ENCODE measurements at places on chromosomes 7 and 10.

DNA sequence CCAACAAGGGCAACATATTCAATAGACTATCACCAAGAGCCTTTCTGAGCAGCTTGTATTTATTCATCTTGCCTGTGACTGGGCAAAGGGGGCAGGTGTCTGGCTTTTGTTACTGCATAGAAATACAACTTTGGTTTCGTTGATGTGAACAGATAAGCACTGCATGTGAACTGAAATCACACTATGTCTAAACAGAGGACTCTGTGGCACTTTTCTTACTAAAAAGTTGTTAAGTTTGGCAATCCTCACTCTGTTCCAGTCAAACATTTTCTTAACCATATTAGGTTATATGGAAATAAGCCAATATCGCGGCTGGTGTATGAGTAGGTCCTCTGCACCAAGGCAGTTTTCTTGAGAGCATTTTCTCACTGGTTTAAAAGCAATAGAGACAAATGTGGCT is 48.5 kb downstream of the CALD1 start:
- no peak for DNase-seq

- DNase-seq: no peak
Observed at GRCh38 chr7:91421018-91421417, 156.8 kb downstream of the FZD1 start.

- DNase-seq: no peak
Observed at GRCh38 chr7:7682861-7683260, 35.5 kb downstream of the RPA3 start.

- DNase-seq: no peak
Observed at GRCh38 chr7:82468435-82468834, 24.9 kb upstream of the CACNA2D1 start.

DNA sequence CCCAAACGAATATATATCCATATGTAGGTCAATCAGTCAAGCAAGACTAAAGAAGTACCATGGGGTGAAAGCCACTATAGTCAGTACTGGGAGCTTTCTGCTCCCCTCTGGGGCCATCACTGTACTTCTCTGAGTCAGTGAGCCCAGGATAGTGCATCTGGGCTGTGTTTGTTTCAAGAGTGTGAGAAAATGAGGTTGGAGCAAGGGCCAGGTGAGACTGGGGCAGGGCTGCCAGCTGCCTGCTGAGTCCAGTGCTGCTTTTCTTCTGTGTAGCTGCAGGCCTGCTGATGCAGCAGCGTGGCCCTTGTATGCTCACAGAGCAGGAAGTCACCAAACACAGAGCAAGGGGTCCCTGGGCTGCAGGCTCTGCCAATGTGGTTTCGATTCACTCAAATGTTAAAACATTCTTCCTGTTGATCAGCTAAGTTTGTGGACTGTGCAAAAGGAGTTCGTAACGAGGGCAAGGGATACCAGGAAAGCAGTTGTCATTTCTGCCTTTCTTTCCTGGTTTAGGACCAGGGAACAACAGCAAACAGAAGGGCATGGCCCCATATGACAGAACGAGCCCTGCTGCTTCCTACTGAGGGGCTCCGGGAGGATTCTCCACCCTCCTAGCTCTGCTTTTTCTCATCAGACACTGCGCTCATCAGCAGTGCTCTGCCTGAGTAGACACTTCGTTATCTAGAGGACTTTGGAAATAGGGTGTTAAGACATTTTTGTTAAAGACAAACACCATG is 65.4 kb upstream of the TNS3 start:
- DNase-seq: peak; percentile 8

DNA sequence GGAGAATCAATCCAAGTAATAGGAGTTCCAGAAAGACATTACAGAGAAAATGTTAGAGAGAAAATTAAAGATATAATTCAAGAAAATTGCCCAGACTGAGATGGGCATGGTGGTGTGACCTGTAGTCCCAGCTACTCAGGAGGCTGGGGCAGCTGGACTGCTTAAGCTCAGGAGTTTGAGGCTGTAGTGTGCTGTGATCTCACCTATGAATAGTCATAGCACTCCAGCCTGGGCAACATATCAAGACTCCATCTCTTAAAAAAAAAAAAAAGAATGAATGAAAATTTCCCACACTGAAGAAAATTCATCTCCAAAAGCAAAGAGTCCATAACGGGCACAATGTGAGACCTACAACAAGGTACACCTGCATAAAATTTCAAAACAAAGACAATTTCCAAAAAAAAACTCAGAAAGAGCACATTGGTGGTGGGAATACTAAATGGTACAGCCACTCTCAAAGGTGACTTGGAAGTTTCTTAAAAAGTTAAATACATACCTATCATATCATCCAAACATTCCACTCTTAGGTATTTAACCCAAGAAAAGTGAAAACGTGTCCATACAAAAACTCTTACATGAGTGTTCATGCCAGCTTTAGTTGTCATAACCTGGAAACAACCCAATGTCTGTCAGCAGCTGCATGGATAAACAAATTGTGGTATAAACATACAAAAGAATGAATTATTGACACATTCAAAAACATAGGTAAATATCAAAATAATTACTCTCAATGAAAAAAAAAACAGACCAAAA is 6.9 kb upstream of the RGS10 start:
- DNase-seq: no peak

- DNase-seq: no peak
Observed at GRCh38 chr10:22693371-22693784, 21.0 kb downstream of the PIP4K2A start.

DNA sequence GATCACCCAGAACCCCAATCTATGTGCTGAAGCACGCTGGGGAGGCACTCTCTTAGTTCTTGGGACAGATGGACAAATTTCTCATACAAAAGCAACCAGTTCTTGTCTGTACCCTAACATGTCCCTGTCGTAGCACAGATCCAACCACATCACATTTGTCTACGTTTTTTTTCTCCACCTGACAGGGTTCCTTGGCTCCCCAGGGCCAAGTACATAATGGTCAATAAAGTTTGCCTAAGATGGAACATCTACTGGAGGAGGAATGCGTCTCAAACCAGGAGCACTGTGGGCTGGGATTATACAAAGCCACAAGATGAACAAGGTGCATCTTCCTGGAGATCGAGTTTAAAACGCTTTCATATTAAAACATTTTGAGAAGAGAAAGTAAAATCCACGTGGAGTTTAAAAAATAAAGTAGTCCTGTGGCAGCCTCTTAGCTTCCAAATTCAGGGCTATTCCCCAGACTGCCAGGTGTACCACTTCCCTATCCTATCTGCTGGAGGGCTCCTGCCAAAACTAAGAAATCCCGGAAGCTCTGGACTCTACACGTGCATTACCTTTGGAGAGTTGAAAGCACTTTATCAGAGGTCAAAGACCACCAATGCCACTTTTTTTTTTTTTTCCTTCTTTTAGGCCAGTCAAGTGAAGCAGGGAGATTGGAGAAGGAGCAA is 1.4 kb downstream of the TMEM243 start:
- no peak for DNase-seq

DNA sequence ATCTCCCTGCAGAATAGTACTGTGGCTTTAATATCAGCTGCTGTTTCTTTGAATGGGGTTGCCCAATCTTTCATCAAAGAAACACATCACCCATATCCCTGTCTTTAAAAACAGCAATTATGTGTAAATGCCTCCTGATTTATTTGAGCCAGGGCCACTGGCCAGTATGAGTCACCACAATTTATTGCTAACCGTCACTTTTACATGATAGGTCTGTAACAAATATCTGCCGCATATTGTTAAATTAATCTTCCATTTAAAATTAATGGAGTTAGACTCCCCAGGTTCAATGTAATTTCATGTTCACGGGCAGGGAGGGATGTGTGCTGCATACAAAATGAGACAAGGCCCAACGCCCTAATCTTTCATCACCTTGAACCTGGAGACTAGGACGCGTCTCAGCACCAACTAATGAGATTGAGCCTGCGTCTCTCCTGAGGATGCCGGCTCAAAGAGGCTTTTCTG is 673.4 kb downstream of the AUTS2 start:
- peak; percentile 12 for DNase-seq

- DNase-seq: no peak
Observed at GRCh38 chr10:24718031-24718855, 5.4 kb downstream of the ARHGAP21 start.

DNA sequence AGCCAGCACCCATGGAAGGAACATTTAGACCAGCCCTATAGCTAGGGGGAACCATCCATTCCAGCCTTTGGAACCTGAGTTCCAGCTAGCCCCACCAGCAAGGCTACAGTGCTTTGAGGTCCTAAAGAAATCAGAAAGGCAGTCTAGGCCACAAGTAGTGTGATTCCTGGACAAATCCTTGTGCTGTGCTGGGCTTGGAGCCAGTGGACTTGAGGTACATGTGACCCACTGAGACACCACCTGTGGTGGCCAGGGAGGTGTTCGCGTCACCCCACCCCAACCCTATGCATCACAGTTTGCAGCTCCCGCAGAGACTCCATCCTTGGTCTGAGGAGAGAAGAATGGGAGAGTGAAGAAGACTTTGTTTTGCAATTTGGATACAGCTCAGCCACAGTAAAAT is 31.8 kb downstream of the ZNF277 start:
- DNase-seq: no peak

DNA sequence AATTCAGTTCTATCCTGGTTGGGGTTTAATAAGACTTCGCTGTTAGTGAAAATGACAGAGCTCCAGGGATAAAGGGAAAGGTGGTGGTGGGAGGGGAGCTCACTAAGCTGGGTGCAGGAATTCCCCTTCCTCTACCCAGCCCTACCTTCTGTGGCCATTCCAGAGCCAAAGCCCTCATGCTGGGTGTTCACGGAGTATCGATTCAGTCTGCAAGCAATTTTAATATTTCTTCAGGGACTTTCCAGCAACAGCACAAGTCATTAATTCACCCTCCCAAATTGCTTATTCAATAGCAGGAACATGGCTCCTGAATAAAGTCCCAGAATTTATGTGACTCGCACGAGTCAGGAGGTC is 22.0 kb downstream of the PAX2 start:
- DNase-seq: no peak

DNA sequence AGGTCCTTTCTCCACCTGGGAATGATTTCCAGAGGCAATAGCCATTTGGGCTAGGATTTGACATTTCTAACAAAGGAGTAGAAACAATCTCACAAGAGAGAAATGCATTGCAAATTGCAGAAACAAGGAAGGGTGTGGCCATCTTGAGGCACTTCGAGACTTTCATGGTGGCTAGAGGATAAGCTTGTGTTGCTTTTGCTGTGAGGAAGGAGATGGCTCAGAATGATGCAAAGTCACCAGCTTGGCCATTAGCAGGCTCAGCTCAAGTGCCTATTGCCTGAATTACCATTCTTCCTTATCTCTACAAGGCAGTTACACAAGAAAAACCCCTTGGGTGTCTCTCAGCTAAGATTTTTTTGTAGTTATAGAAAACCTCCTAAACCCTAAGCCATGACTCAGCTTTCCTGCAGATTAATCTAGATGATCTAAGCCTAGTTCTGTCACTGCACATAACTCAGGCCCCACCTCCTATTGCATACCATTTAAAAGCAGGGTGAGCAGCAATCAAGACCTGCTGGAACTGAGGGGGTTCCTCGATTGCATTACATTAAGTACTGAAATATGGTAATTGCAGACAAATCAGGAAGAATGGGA is 683.1 kb downstream of the NRG3 start:
- DNase-seq: no peak

DNA sequence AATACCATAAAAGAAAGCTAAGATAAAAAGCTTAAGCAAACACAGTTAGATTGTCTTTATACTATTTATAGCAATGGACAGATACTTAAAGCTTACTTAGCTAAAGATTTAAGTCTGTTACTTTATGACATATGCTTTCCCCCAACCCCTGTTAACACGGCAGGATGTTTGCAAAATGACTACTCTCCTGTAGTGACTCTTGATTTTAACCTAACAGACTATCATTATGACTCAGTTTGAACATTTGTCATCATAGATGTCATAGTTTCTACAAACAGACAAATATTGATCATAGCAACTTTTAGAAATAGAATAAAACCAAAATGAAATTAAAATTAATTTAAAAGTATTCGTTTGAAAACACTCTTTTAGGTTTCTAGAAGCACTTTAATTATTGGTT is 7.8 kb upstream of the COMMD3 start:
- DNase-seq: no peak

GRCh38 chr10:80536361-80536835 is 1.3 kb upstream of the SH2D4B start:
- DNase-seq: no peak

DNA sequence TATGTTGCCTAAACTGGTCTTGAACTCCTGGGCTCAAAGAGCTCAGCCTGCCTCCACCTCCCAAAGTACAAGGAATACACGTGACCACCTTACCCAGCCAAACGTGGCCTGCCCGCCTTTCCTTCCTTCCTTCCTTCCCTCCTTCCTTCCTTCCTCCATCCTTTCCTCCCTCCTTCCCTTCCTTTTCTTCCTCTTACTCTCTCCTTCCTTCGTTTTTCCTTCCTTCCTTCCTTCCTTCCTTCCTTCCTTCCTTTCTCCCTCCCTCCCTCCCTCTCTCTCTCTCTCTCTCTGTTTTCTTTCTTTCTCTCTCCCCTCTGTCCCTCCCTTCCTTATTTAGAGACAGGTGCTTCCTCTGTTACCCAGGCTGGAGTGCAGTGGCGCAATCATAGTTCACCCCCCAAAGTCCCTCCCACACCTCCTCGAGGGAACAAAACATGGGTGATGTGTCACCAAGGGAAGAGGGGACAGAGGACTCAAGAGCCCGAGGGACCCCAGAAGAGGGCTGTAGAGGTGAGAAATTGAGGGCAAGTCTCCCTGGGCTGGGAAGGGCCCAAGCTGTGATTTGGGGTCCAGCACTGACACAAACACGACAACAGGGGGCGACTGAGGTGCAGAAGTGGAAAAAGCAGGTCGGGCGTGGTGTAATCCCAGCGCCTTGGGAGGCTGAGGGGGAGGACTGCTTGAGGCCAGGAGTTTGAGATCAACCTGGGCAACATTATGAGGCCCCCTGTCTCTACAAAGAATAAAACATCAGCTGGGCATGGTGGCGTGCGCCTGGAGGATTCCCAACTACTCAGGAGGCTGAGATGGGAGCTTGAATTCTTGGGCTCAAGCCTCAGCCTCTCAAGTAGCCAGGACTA is 28.1 kb downstream of the EPHB4 start:
- DNase-seq: peak; percentile 8

GRCh38 chr10:125844751-125845221 is 21.4 kb downstream of the BCCIP start:
- DNase-seq: no peak

- no peak for DNase-seq
Observed at GRCh38 chr10:46290101-46290886, 3.5 kb downstream of the ANTXRL start.

GRCh38 chr7:24828891-24829661 is 71.8 kb upstream of the GSDME start:
- no peak for DNase-seq

DNA sequence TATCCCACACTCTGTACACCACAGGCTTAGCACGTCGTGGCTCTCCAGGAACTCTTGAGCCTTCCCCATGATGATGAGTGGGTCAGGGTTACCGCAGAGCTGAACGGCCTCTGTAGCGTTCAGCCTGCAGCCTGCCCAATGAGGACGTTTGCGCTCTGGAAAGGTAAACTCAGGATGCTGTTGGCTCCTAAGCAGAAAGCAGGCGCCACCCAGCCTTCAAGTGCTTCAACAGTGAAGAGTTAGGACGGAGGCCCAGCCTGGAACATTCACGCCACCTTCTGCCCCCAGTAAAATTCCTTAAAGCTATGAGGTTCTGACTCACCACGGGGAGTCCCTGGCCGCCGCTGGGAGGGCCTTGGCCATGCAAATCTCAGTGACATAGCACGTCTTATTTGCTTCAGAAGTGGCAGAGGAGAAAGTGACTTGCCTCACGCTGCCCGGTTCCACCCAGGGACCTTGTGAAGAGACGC is 161.5 kb upstream of the SH2B2 start:
- DNase-seq: no peak
